ENCODE measurements at places on chromosomes 3 and 15.

DNA sequence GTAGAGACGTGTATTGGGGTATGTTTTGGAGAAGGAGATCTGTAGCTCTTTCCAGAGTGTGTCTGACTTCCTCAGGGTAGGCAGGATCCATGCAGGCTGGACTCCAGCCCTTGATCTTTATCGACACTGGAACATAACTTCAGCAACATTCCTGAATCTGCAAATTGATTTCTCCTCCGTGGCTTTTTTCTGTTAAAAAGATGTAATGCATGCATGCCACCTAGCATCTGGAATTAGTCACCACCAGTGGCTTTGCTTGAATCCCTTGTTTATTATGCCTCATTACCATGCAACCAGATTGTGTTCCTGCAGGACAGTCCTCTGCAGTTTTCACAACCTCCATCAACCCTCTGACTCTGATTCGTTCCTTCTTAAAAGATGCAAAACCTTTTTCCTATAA, 86.1 kb downstream of the CCNL1 start:
- no peak for DNase-seq

DNA sequence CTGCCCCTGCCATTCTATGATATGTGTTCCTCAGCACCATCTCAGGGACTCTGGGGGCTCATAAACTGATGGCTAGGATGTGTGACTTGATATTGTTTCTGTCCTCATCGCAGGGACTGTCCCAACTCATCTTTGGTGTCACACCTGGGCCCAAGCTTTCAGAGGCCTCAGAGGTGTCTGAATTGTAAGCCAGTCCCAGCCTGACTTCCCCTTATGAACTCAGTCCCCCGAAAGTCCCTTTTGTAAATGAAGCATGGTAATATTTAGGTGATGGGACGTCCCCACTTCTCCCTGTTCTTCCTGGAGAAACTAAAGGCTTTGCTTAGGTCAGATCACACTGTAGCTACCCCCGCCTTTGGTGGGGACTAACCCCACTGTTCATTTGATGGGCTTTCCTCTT, 142.4 kb upstream of the TLE3 start:
- no peak for DNase-seq

DNA sequence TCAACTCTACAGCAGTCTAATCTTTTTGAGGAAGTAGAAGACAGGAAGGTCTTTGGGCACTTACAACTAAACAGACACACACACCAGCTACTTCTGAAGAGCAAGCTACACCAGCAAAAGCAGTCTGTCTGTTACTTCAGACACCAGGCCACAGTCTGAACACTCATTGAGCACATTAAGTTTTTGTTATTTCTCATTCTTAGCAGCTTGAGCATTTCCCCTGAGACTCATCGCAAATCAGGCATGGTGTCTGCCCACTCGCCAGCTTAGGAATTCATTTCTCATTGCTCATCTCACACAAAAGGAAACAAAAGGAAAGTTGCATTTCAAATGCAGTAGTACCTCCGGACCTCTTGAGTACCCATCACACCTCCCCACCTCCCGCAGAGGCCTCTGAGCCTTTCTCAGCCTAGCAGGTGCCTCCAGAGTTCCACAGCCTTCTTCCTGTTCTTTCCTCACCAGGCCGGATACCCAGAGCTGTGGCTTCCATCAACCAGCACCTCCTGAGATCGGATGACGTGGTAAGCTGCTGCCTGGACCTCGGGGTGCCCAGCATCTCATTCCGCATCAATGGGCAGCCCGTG, 302.0 kb downstream of the RYR3 start:
- DNase-seq, result no peak

GRCh38 chr3:481680-482079, 285.1 kb downstream of the CHL1 start:
- no peak for DNase-seq

DNA sequence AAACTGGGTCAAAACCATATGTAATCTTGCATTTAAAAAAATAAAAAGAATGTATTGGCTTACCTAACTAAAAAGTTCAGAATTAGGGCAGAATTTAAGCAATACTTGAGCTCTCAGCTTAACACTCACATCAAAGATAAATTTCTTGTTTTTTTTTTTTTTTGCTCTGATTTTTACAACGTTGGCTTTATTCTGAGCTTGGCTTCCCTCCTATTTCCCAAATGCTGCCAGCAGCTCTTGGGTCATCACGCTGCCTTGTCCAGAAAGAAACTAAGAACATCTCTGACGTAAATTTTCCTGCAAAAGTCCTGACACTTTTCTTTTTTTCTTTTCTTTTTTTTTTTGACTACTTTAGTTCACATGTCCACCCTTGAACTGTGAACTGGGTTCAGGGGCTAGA, 150.6 kb upstream of the TGFBR2 start:
- no peak for DNase-seq

DNA sequence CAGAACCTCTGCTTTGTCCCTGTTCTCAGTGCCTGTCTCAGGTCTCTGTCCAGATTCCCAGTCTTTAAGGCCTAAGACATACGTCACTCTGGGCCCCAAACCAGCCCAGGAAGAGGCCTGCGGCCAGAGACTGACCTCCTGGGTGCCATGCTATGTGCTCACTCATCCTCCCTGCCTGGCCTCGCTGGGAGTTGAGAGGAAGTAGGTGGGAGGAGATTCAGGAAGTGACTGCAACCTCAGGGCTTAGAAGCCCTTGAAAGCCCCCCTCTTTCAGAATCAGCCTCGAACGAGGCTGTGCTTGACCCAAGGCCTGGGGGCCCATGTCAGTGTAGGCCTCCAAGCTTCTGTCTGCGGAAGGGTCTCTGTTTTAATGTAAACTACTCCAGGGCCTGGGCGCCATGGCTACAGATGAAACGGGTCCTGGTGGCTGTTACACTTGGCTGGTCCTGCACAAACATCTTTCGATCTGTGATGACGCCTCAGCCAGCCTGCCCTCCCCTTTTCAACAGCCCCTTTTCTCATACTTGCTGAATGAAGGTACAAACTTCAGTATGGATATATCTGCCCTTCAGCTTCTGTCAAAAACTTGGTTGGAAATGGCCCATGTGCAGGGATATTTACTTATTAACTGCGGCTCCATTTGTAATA, 11.7 kb downstream of the RASGRF1 start:
- DNase-seq, result no peak

DNA sequence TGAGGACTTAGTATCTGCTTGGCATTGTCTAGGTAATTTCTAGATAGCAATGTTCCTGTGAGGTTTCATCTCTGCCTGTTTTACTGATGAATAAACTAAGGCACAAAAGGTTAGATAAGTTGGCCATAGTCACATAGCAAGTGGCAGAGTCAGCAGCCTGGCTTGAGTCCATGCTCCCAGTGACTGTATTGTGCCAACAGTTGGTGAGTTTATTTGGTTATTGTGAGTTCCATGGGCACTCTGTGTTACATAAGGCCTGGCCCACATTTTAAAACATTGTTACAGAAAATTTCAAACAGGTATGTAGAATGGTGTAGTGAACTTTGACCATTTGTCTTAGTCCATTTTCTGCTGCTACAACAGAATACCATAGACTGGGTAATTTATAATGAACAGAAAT, 15.2 kb downstream of the MCM2 start:
- no peak for DNase-seq

DNA sequence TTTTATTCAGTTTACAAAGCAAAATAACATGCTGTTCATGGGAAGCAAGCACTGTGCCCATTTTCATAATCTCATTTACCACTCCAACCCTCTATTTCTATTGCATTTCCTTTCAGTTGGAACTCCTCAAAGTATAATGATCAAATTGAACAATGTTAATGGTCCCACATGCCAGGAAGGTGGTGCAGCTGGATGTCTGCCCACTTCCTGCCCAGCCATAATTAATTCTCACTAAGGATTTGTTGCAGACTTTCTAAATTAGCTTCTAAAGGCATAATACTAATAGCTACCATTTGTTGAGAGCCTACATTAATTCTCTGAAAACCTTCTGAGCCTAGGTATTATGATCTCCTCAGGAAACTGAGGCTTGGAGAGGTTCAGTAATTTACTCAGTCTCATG, 316.1 kb upstream of the TPM1 start:
- DNase-seq, result no peak

DNA sequence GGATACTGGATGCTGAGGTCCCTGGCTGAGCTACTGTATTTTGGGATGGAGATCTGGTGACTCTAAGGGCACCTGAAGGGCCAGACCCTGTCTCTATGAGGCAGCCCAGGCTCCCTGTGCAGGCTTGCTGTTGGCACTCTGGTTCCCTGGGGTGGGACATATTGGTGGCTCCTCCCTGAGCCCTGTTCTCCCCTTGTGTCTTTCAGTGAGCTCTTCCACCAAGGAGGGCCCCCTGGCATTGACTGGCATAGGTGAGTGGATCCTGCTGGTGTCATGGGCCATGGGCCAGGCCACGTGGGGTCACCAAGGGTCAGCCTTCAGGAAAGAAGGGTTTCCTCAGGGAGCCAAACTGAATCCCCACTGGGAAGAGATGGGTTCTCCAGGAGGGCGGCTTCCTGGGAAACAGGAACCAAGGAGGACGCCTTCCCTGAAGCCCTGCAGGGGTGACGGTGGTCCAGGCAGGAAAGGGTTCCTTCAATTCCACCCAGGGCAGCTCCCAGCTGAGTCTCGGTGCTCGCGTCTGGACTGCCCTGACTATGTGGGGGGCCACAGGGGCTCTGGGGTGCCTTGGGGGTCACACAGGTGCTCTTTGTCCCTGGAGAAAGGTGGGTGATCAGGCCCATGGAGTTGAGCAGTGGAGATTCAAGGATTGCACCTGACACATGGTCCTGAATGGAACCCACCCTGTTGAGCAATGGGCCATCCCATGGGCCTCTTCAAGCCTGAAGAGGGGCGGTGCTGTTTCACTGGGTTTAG, 220.4 kb downstream of the SNRPN start:
- DNase-seq, result no peak

DNA sequence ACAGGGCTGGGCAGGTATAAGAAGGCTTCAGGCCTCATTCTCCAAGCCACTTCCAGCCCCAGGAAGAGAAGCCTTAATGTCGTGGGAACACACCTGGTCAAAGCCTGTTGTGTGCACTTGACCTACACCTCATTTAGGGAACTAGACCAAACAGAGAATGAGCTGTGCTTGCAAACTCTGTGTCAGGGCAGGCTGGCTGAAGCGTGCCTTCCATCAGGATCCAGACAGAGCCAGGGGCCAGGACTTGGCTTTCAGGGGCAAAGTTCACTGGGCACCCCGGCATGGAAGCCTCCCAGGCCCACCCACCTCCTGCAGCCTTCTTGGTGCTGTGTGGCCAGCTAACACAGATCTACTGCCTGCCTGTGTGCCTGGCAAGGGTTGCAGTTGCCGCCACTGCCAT, 11.5 kb downstream of the RBPMS2 start:
- DNase-seq, result no peak

GRCh38 chr15:27574541-27575054, 524.5 kb downstream of the OCA2 start:
- DNase-seq, result no peak

DNA sequence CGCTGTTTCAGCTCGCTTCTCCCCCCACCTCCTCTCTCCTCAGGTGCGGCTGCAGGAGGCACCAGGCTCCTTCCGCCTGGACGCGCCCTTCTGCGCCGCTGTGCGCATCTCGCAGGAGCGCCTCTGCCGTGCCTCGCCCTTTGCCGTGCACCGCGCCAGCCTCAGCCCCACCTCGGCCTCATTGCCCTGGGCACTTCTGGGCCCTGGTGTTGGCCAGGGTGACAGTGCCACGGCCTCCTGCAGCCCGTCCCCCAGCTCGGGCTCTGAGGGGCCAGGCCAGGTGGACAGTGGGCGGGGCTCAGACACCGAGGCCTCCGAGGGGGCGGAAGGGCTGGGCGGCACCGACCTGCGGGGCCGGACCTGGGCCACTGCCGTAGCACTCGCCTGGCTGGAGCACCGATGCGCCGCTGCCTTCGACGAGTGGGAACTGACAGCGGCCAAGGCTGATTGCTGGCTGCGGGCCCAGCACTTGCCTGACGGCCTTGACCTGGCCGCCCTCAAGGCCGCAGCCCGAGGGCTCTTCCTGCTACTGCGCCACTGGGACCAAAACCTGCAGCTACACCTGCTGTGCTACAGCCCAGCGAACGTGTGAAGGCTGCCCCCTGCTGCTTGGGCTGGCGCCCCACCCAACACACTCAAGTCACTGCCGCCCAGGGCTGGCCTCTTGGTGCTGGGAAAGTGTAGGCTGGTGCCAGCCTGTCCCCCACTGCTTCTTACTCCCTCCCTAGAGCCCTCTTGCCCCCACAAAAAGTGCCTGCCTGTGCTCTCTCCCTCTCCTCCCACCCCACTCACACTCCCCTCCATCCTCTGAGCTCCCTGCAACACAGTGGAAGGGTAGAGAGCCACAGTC, 7.1 kb downstream of the ALG3 start:
- DNase-seq, result no peak

- no peak for DNase-seq
These were observed 62.2 kb upstream of the MCF2L2 start for GRCh38 chr3:183490653-183491052.

- DNase-seq, result peak; percentile 81
These were observed 161.9 kb downstream of the ATG7 start for GRCh38 chr3:11434017-11434526.

- DNase-seq, result no peak
These were observed 315.8 kb upstream of the CCDC54 start for GRCh38 chr3:107061466-107061865.

- DNase-seq, result peak; percentile 48
These were observed 775 bp downstream of the TTC21A start for GRCh38 chr3:39108200-39108710.

- no peak for DNase-seq
These were observed 40.2 kb upstream of the FOXB1 start for GRCh38 chr15:59963925-59964324.

DNA sequence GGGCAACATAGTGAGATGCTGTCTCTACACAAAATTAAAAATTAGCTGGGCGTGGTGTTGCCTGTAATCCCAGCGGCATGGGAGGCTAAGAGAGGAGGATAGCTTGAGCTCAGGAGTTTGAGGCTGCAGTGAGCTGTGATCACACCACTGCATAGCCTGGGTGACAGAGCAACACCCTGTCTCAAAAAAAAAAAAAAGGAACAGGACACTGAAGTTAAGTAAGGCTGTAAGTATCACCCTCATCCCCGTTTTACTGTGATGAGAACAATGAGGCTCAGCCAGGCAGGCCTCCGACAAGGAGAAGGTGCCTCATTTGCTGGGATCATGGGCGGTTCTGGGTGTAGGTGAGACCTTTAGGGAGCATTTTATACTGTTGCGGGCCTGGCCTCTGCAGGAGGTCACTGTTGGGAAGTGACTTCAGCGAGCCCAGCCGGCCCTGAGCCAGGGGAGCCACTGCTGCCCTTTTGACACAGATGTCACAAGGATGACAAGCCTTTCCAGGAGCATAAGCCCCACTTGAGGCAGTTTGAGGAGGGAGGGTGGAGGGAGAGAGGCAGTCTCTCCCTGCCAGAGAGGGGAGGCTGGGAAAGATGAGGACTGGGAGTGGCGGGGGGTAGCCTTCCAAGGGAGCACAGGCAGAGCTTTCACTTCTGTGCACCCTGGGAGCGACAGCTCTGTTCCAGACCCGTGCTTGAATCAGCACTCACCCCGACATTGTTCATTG, 30.8 kb downstream of the IRAK2 start:
- DNase-seq, result peak; percentile 81

DNA sequence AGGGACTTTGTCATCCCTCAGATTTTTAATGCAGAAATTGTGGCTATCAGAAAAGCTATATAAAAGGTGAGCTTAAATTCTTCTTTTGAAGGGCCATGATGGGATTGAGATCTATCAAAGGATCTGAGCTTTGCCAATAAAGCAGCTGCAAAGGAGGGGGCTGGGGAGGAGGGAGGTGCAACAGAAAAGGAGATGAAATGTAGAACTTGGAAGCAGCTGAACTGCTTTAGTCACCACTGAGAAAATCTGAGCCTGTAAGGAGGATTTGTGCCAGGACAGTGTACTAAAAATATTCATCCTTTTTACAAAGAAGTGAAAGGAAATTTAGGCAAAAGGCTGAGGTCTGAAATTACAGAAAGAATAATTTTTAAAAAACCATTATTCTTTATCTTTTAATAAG, 10.4 kb downstream of the TSPAN3 start:
- peak; percentile 51 for DNase-seq

All from globus pallidus (tissue), 1 donor.